ENCODE measurements at places on chromosomes 7 and 10.

- no peak for DNase-seq
These were observed 196.1 kb upstream of the KLF14 start for GRCh38 chr7:130929896-130930659.

GRCh38 chr7:37701769-37702168 lies 18.2 kb downstream of the GPR141 start:
- DNase-seq: no peak

GRCh38 chr7:27434756-27435400 lies 192.3 kb downstream of the EVX1 start:
- no peak for DNase-seq

GRCh38 chr7:103918631-103919271 lies 70.7 kb downstream of the RELN start:
- DNase-seq: no peak

- no peak for DNase-seq
These were observed 218.9 kb downstream of the KIAA1217 start for GRCh38 chr10:24427678-24428409.

DNA sequence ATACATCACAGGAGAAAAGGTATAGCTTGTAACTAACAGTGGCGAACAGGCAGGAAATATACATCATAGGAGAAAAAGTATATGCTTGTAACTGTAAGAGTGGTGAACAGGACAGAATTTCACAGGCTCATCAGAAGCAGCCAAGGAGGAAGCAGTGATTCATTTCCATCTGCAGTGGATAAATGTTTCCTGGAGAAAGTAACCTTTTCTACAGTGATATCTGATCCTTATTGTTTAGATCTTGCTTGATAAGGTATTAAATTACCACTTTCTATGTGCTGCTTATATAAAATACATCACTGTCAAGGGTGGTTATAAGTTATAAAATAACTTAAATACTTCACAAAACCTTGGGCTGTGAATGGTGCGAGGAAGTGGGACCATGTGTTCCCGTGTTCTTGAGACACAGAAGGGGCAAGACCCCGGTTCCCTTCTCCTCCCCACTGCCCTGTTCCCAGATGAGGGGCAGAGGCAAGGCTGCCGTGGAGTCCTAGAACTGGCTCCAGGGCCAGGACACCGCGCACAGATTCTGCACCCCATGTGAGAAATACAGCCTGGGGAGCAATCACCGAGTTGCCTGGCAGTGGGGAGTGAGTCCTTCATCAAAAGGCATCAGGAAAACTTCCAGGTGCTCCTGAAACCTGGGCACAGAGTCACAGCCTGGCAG lies 135.2 kb downstream of the DIP2C start:
- no peak for DNase-seq

- DNase-seq: no peak
These were observed 234.6 kb downstream of the ZMYND11 start for GRCh38 chr10:369684-370448.

DNA sequence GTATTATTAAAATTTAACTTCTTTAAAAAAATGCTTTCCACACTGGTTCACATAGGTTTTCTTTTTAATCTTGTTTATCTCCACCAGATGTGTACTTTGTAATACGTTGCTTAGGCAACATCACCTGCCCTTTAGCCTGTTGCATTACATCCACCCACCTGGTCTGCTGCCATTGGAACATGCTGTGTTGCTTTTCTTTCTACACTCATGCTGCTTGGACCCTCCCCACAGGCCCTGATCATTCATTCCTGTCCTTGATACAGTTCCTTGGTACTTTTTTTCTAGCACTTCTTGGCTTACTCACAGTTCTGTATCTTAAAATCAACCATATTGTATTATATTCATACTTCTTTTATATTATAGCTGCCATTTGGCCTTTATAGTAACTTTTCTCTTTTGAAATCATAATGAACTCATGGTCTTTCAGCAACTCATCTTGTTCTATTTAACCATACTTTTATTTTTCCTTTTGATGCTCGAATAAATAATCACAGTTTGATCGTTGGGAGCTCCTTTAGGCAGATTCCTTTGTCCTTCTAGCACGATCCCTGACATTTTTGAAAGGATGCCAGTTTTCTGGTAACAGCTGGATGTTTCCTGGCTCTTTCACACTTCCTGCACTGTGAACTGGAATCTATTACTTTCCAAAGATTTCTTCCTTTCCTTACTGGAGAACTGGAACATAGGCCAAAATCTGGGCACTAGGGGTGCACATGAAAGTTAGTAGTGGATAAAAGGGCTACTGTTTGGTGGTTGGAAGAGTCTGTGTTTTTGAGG lies 125.1 kb downstream of the CDK14 start:
- no peak for DNase-seq

GRCh38 chr7:55065079-55065478 lies 46.3 kb downstream of the EGFR start:
- DNase-seq: no peak

DNA sequence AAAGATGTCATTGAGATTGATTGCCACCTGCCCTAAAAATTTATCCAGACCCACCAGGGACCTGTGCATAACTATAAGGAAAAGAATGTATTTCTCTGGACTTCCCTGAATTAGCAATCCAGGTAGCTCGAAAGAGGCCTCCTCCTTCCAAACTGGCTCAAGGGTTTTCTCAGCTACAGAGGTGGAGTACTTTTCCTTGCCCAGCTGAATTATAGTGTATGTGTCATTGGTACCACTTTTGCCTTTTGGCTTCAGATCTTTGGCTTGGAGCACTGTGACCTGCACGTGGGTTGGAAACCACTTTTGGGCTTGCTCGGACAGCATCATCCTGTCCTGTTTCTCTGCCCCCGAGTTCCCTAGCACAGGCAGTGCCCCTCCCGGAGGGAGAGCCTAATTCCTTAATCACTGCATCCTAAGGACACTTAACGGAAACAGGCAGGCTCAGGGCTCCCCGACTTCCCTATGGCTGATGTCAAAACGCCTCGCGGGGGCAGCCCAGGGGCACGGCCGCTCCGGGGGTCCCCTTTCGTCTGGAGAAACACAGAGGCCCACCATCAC lies 825 bp downstream of the RAB11FIP2 start:
- peak; percentile 30 for DNase-seq

DNA sequence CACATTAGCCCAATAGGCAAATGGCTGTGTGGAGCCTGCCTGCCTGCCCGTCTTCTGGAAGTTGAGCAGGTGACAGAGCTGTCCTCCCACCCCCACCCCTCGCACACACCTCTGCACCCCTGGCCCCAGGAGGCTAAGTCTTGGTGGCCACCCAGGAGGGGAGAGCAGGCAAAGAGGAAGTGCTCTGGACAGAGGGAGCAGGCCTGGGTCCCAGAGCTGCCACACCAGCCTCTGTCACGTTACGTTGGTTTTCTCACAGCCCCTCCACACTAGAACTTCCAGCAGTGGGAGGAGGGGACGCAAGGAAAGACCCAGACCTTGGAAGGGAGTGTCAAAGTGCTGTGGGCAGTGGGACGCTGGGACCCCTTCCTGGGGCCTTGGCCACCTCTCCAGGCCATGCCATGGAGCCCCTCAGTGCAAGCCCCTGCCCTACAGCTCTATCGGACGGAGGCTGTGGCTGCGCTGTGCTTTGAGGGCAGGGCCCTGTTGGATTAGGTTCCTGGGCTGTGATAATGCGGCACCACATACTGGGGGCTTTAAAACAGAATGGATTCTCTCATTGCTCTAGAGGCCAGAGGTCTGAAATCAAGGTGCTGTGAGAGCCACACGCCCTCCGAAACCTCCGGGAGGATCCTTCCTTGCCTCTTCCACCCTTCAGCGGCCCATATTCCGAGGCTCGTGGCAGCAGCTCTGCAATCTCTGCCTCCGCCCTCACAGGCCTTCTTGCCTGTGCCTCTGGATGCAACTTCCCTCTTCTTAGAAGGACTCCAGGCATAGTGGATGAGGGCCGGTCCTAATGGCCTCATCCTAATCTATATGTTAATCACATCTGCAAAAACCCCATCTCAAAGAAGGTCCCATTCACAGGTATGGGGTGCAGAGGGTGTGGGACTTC lies 9.9 kb downstream of the PRKAG2 start:
- DNase-seq: no peak

DNA sequence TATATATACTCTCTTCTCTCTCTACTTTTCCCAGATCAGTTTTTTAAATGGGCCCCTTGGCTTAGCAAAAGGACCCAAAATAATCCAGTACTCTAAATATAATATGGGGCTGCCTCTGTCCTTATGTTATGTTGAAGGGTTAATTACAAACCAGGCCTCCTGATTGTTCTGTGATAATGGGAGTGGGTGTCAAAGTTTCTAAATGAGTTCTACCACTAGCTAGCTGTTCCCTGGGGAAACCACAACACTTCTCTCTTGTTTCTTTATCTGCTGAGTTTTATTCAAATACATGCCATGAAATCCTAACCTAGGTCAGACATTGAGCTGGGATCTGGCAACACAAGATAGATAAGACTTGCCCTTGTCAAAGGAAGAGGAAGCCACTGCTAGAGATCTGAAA lies 3.8 kb downstream of the HTR5A start:
- no peak for DNase-seq

DNA sequence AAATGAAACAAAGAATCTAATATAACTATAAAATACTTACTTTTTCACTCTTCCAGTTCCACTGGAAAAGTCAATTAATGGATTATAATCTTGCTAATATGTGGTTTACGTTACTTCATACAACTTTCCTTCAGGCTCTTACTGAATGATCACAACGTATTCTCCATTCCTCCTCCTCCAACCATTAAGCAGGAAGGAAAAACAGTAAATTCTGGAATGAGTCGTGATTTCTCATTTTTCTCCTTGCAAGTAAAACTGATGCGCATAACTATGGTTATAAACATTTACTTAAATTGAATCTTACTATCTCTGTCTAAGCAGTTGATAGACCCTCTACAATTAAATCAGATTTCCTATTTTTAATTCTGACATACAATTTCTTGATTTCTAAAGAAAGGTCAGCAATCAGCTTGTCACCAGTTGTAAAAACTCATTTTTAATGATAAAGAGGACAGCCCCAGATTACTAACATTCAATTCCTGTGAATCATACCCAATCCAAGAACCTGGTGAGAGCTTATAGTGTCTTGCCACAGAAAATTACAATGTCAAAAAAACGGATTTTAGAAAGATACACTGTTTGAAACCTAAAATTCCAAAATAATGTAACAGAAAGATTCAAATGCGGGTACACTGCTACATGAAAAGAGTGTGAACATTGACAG lies 64.3 kb downstream of the EZH2 start:
- DNase-seq: no peak

DNA sequence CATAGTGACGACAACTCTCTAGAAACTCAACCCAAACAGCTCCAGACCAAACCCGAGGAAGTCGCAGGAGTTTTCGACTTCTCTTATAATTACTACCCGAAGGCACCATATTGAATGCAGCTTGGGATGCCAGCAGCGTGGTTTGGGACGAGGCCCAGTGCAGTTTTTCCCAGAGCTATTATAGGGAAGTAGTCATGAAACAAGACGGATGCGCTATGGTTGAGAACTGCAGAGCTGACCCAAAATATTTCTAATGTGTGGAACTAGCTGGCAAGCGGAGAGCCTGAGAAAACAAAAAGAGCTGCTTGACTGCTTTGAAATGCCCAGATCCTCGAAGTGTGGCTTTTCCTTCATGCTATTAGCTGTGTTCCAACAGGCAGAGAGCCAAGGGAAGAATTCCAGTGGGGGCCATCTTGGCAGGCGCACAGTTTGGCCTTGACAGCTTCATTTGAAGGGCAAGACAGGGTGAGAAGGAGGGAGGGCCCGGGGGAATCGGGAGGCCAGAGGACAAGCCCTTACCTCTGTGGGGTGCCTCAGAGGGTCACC lies 122.7 kb downstream of the CUL2 start:
- DNase-seq: no peak
